ENCODE measurements at places on chromosomes 4 and X.
A peak's percentile ranks its signal among the peaks of the same experiment; 100 is the strongest.

GRCh38 chrX:5307416-5307815 lies 921.3 kb downstream of the NLGN4X start:
- no peak for DNase-seq

DNA sequence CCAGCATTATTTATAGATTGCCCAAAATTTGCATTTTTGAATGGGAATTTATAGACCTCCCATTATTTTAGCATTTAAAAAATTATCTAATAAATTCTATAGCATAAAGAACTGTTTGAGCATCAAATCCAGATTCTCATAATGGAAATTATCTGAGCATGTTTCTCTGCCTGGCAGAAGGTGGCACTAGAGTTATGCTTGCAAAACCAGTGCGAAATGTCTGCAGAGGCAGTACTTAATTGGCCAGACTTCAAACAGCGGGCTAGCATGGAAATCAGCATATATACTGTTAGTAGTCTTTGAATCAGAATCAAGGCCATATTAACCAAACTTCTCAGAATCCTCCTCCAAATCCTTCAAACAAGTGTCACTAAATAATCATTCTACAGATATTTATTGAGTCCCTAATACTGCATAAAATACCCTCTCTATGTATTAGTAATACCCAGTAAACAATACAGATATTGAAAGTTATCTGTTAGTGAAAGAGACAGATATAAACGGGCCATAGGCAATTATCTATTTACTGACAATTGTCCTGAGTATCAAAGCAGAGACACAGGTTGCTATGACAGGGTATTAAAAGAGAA lies 78.7 kb upstream of the DCLK2 start:
- DNase-seq = peak; percentile 37

- no peak for DNase-seq
These were observed 11.3 kb downstream of the AREG start for GRCh38 chr4:74456056-74456744.

- no peak for DNase-seq
These were observed 1714.3 kb upstream of the PCDH7 start for GRCh38 chr4:29005838-29006237.

GRCh38 chrX:69236641-69237040 lies 71.4 kb upstream of the PJA1 start:
- no peak for DNase-seq

DNA sequence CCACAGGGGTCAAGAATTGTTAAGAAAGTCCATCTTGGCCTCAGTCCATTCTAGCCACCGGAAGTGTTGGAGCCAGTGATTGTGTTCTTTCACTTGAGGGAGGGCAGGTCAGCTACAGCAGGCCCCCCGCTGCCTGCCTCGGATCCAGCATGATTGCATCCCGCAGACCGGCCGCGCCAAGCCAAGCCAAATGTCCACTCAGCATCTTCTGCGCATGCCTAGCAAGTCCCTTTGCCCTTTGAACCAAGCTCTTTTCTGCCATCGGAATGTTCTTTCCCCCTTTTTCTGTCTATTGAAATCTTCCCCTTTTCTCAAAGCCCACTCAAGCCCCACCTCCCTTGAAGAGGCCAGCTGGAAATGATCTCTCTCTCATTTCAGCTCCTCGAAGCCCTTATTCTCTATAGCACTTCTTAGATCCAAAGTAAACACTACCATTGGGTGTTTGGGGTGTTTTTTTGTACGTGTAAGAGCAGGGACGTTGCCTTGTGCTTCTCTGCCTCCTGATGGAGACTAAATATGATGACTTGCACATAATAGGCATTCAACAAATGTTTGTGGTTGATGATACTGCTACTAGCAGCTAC lies 147.8 kb upstream of the BCOR start:
- DNase-seq = no peak

- DNase-seq = no peak
These were observed 21.5 kb downstream of the UVSSA start for GRCh38 chr4:1368421-1369090.

DNA sequence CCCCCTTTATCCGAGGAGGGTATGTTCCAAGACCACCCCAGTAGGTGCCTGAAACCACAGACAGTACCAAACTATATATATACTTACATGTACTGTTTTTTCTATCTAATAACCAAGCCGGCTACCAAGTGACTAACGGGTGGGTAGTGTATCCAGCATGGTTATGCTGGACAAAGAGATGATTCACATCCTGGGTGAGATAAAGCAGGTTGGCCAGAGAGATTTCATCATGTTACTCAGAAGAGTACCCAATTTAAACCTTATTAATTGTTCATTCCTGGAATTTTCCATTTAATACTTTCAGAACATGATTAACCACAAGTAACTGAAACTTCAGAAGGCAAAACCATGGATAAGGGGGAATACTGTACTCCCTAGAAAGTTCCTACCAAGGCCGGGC lies 46.5 kb downstream of the RFC1 start:
- DNase-seq = no peak

- DNase-seq = peak; percentile 58
These were observed at the start of gene PUDP for GRCh38 chrX:7147978-7148854. Gene PUDP, minus strand, starts transcription at chrX:7148153. Its CDS starts 40 bp downstream, at chrX:7148113.

DNA sequence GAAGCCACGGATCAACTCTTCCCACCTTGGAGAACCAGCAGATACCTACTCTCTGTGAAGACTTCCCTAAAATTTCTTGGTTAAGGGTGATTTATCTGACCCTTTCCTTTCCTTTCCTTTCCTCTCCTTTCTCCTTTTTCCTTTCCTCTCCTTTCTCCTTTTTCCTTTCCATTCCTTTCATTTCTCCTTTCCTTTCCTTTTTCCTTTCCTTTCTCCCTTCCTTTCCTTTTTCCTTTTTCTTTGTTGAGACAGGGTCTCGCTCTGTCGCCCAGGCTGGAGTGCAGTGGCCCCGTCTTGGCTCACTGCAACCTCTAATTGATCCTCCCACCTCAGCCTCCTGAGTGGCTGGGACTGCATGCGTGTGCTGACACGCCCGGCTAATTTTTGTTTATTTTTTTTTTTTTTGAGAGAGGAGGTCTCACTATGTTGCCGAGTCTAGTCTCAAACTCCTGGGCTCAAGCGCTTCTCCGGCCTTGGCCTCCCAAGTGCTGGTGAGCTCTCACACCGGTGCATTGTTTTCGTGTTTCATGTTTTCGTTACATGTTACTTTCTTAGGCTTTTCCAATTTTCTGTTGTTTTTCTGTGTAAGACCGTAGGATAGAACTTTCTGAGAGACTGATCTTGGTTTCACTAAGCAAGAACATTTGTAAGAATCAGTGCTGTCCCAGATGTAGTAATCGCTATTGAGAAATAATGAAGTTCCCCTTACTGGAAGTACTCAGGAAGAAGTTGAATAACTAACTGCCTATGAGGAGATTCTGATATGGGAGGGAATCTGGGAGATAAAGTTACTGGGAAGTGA lies 2.0 kb downstream of the TMEM165 start:
- no peak for DNase-seq

GRCh38 chrX:2894885-2895292 lies 34.2 kb downstream of the ARSD start:
- no peak for DNase-seq

GRCh38 chrX:130100180-130100579 lies 10.1 kb downstream of the ELF4 start:
- no peak for DNase-seq

DNA sequence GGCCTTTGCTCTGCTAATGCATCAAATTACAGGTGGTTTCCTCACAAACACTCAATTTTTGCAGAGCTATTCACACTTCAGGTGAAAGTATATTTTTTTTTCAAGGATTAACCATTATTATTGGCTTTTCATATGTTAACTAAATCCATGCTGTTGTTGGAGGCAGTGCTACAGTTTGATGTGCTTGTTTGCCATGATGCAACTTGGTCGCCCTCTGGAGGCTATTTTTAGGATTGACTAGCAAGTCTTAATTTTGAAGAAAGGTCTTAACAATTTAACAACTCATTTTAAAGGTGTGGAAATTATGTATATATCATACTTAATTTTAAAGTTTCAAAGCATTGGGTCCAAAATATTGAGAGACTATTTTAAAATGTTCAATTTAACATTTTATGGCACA lies 168.8 kb upstream of the FAM47A start:
- no peak for DNase-seq

- no peak for DNase-seq
These were observed 18.5 kb downstream of the NELFA start for GRCh38 chr4:1990348-1990645.

DNA sequence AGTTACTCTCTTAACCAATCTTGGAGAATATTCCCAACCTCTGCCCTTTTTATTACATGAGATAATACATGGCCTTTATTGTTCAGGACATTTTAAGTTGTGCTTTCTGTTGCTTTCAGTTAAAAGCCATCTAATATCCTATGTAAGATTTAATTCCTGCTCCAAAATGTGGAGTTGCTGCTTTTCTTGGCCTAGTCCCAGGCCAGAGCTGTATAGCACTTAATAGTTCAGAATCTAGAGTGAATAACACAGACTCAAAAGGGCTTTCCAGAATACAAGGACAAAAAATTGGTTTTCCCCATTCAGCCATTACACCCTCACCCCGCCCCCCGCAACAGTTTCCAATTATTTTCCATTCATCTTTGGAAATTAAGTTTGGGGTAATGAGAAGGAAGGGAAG lies 144.3 kb upstream of the SMAD1 start:
- DNase-seq = no peak

- DNase-seq = no peak
These were observed 198.9 kb downstream of the SPOCK3 start for GRCh38 chr4:167035390-167035789.

- DNase-seq = peak; percentile 90
These were observed 23.5 kb downstream of the TLR10 start for GRCh38 chr4:38759113-38759789.

- no peak for DNase-seq
These were observed 5.8 kb downstream of the TAFAZZIN start for GRCh38 chrX:154417157-154417556.

DNA sequence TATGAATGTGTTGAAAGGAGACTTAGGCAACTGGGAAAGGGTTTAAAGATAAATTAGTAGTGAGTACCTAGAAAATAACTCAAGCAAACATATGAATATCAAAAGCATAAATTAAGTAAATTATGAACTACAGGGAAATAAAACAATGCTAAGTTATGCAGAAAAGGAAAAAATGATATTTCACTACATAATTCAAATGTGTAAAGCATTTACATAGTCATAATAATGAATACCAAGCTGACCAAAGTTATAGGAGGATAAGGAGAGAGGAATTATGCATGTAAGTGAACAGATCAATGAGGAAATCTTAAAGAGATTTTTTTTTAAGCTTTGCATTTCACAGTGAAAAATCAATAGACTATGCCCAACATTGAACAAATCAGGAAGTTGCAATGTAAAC lies 145.0 kb downstream of the HDX start:
- no peak for DNase-seq

DNA sequence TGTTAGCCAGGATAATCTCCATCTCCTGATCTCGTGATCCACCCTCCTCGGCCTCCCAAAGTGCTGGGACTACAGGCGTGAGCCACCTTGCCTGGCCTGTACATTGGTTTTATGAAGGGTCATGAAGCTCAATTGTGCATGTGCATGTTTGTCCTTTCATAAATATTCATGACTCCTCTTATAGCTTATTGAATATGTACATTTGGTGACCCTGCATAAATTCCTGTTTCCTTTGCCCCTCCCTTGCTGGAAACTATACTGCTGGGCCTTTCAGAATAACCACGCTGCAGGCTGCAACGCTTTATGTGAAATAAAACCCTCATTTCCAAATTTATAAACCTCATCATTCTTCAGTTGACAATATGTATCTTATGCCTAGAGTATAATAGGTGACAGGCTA lies 978.0 kb upstream of the LCORL start:
- DNase-seq = no peak

- no peak for DNase-seq
These were observed 86.7 kb downstream of the PSAPL1 start for GRCh38 chr4:7347981-7348380.

- DNase-seq = no peak
These were observed 5.5 kb downstream of the CENPC start for GRCh38 chr4:67539830-67540229.

- DNase-seq = no peak
These were observed 492.9 kb downstream of the SPRY1 start for GRCh38 chr4:123889507-123889906.

DNA sequence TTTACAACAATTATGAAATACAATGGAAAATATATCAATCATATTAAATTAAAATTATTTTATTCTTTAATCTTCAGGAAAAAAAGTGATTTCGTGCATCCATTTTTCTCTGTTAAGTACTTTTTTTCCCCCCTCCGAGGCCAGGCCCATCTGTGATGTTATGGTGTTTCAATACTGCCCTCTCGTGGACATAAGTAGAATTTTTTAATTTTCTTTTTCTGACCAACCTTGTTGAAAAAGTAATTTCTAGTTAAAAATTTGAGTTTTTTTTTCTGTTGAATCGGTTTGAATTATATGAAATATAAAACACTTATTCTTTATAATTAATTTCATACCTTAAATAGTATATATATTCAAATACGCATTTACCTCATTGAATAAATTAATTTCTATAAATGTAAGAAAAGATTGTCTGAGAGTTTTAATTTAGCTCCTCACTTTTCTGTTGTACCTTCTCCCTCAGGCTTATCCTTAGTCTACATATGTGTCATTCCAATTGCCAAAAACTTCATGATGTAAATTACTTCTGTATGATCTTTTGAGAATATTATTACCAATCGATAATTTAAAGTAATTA lies 175.8 kb upstream of the TECRL start:
- no peak for DNase-seq

- no peak for DNase-seq
These were observed 4.4 kb upstream of the HTATSF1 start for GRCh38 chrX:136493011-136493410.

- no peak for DNase-seq
These were observed 407.9 kb downstream of the HNRNPD start for GRCh38 chr4:81965911-81966310.

GRCh38 chr4:77002321-77003107 lies 53.0 kb downstream of the SEPTIN11 start:
- DNase-seq = no peak

GRCh38 chrX:11363069-11363594 lies 69.9 kb downstream of the AMELX start:
- no peak for DNase-seq

- no peak for DNase-seq
These were observed 34.4 kb upstream of the ANXA3 start for GRCh38 chr4:78517050-78517652.

DNA sequence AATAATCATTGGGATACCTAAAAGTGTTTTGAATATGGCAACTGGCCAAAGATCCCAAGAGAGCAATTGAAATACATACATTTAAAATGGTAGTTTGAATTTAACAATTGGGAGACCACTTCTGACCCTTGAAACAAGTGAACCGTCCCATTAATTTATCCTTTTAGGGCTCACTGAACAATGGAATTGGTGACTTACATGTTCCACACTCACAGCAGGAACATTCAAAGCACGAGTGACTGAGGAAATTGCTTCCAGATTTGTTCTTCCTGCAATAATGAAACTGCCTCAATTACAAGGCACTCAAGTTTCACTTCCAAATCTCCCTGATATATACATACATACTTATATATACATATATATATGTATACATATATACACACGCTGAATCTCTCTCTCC lies 20.6 kb downstream of the SLC39A8 start:
- DNase-seq = no peak
